ENCODE measurements at places on chromosomes 4 and X.

- peak; percentile 31 for DNase-seq
- H3K27me3 ChIP-seq = peaks cover 86% of the 10 kb centered on the region
- peaks cover 17% of the 10 kb centered on the region for H3K4me1 ChIP-seq
- H3K27ac ChIP-seq = peak overlapping the region; percentile 81
- peaks cover 6% of the 10 kb centered on the region for H3K36me3 ChIP-seq
These were observed 6.7 kb upstream of the MSX1 start for GRCh38 chr4:4852591-4853362.

DNA sequence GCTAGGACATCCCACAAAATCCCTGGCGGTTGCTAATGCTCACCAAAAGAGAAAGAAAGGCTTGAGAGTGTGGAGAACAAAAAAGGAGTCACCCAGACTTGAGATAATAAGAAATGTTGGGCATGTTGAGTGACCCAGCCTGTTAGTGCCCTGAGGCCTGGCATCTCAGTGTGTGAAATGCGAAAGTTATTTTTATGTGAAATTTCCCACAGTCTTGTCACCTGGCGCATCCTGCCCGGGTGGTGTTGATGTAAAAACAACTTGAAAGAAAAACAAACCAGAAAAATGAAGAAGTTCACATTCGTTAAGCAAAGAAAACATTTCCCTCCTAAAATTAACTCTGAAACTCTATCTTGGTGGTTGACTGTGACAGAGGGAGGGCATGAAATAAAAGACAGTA lies 495.2 kb downstream of the MID1IP1 start:
- H3K4me3 ChIP-seq = no peak overlapping the region
- no peaks in the 10 kb centered on the region for H3K27me3 ChIP-seq
- H3K36me3 ChIP-seq = no peaks in the 10 kb centered on the region
- no peak overlapping the region for H3K27ac ChIP-seq

DNA sequence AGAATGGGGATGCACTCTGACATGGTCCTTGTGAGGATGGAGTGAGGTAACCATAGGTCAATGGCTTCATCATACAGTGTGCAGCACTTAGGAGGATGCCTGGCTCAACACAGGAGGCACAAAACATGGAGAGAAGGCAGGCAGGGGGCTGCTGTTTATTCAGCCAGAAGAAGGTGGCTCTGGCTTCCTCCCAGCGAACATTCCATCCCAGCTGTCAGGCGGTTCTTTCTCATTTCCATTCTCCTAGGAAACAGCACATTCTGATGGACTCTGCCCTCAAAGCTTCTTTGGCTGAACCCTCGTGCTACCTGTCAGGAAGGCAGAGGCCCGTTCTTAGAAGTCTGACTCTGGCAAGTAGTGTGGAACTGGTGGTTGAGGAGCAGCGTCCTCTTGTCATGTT lies 18.6 kb downstream of the STK32B start:
- no peaks in the 10 kb centered on the region for H3K27me3 ChIP-seq
- H3K4me3 ChIP-seq = no peak overlapping the region
- no peak for DNase-seq

GRCh38 chrX:46407036-46407752 lies 138.0 kb downstream of the ZNF674 start:
- peaks cover 5% of the 10 kb centered on the region for H3K27me3 ChIP-seq
- no peak overlapping the region for H3K27ac ChIP-seq
- H3K36me3 ChIP-seq = no peaks in the 10 kb centered on the region
- no peaks in the 10 kb centered on the region for H3K4me1 ChIP-seq

GRCh38 chrX:81337805-81338204 lies 135.9 kb downstream of the SH3BGRL start:
- no peak overlapping the region for H3K27ac ChIP-seq
- no peak overlapping the region for H3K4me3 ChIP-seq
- H3K36me3 ChIP-seq = no peaks in the 10 kb centered on the region
- no peaks in the 10 kb centered on the region for H3K27me3 ChIP-seq
